ENCODE measurements at places on chromosomes 6 and 20.

- no peaks in the 10 kb centered on the region for H3K4me1 ChIP-seq
These were observed 55.0 kb downstream of the TOX2 start for GRCh38 chr20:43969501-43970182.

DNA sequence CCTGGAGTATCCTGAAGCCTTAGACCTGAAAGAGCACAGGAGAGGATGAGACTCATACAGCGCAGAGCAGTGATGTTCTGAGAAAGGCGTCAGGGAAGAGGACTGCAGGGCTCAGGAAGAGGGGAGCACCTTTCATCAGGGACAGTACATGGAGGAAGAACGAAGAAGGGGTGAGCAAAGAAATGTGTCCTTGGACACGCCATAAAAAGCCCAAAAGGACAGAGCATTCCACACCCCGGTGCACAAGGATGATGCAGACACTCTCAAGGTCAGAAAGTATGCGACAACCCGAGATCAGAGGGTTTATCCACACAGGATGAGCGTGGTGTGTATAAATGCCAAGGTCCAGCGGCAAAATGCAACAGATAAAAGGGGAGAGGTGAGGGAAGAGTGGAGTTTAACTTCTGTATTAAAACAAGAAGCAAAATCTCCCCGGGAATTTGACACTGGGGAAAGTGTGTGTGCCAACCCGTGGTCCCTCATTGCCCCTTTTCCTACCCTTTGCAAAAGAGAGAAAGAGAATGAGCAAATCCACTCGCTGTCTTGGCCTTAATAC, 64.4 kb downstream of the SLC23A2 start:
- H3K4me3 ChIP-seq, result no peak overlapping the region
- H3K36me3 ChIP-seq, result peaks cover 3% of the 10 kb centered on the region
- DNase-seq, result no peak
- H3K27ac ChIP-seq, result no peak overlapping the region
- no peaks in the 10 kb centered on the region for H3K27me3 ChIP-seq
- no peaks in the 10 kb centered on the region for H3K4me1 ChIP-seq

DNA sequence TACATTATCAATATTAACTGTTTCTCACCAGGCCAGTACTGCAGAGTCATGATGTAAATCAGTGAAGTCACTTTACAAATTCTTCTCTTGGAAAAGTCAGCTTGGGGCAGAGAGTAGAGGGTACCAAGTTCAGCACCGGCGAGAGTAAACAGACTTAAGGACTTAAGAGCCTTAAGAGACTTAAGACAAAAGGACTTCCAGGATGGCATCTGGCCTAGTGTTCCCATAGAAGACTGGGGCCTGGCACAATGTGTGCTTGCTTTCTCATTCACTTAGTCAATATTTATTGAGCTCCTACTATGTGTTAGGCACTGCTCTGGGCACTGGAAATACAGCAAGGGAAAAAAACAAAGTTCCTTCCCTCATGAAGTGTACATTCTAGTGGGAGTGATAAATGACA, 1.4 kb upstream of the SNPH start:
- no peak overlapping the region for H3K4me3 ChIP-seq
- peaks cover 8% of the 10 kb centered on the region for H3K36me3 ChIP-seq
- H3K4me1 ChIP-seq, result peaks cover 9% of the 10 kb centered on the region
- DNase-seq, result peak; percentile 33

DNA sequence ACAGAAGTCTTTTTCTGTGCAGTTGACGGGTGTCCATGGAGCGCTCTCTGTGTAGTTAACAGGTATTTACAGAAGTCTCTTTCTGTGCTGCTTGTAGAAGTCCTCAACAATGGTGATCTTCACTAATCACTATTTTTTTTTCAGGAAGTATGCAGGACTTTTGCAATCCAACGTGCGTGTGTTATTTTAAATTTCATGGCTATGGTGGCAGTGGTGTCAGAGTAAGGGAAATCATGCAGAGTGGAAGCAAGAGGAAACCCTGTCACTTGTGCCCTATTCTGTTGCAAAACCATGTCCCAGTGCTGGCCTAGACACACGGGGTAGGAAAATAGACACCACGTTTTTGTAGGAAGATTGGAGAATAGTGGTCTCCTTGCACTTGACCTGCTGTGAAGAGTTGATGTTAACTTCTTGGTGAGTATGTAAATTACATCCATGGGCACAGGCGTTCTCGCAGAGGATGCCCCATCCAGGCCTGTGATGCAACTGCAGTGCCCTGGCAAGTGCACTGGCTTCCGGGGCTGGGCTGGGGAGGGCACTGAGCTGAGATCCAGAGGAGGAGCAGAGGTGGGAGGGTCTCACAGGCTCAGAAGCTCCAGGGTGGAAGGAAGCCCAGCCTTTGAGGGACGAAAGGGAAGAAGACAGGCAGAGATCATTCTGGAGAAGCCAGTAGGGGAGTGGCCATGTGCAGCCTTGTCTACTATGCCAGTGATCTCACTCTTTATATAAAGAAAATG, 146.5 kb downstream of the SYCP2 start:
- H3K27ac ChIP-seq, result no peak overlapping the region
- no peaks in the 10 kb centered on the region for H3K27me3 ChIP-seq
- H3K4me3 ChIP-seq, result no peak overlapping the region
- DNase-seq, result no peak

DNA sequence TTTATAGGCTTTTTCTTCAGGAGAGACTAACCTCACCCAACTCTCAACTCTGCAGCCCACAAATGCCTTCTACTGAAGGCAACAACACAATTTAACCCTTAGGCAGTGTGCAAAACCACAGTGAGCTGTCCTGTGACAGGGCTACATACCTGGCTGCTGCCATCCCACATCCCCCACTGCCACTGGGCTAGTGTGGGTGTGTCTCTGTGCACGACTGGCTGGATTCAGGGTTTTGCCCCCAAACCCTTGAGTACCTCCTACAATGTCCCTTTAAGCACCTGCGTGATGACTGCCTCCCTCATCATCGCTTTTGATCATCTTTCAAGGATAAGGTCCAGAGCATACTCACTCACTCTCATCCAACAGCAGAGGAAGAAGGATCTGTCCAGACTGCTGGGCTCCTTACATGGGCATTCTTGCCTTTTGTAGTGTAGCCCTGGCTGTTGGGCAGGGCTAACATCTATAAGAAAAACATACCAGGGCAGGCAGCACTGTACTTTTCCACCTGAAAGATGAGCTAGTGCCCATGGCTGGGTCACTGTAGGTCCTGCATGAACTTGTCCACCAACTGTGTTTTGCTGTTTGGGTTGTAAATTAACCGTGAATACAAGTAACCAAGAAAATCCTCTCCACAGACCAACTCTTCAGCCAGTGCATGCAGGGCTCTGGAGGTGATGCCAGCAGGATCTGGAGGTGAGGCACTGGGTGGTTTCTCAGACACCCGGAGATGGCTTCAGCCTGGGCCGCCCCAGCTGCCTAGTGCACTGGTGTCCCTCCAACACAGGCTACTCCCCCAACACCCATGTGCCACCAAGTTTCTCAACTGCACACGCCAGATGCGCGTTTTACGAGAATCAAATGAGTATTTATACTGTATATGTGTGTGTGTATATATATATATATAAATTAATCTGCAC, 45.2 kb downstream of the PLCG1 start:
- no peak overlapping the region for H3K4me3 ChIP-seq
- peaks cover 35% of the 10 kb centered on the region for H3K36me3 ChIP-seq
- no peak for DNase-seq

- H3K4me3 ChIP-seq, result no peak overlapping the region
- peaks cover 2% of the 10 kb centered on the region for H3K4me1 ChIP-seq
- peaks cover 15% of the 10 kb centered on the region for H3K36me3 ChIP-seq
- H3K27ac ChIP-seq, result peak overlapping the region; percentile 9
- peak; percentile 37 for DNase-seq
- H3K27me3 ChIP-seq, result no peaks in the 10 kb centered on the region
These were observed 1.1 kb downstream of the HFE start for GRCh38 chr6:26088344-26088743.

GRCh38 chr6:118781897-118782296, 112.1 kb upstream of the ASF1A start:
- H3K4me1 ChIP-seq, result no peaks in the 10 kb centered on the region
- H3K27ac ChIP-seq, result no peak overlapping the region
- H3K4me3 ChIP-seq, result no peak overlapping the region
- peaks cover 9% of the 10 kb centered on the region for H3K27me3 ChIP-seq
- no peak for DNase-seq

GRCh38 chr20:60888771-60889170, 363.3 kb upstream of the CDH4 start:
- H3K27ac ChIP-seq, result no peak overlapping the region
- no peaks in the 10 kb centered on the region for H3K27me3 ChIP-seq
- no peaks in the 10 kb centered on the region for H3K4me1 ChIP-seq

DNA sequence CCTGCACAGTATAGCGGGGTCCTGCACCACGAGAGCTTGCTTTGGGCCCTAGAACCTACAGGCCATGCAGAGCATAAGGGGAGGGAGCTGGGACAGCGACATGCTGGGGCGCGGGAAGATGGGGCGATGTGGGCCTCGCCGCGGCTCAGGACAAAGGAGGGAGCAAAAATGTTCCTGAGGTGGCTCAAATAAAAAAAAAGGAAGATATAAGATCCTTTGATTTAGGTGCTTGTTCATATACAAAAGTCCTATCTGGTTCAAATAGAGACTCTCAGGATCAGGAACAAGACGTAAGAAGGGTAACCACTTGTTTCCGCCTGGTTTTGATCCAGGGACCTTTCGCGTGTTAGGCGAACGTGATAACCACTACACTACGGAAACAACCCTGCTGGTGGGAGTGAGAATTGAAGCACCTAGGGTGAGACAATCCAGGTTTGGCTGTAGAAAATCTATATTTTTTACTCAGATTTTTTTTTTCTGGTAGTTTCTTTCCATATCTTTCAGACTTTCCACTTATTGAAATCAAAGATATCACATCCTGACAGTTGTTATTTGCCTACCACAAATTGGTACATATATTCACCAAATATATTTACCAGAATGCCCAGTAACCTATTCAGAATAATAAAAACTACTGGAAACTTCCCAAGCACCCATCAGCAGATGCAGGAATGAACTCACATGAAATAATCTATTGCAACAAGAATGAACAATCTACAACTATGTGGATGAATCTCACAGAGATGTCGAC, 177.9 kb upstream of the ZNF184 start:
- H3K27ac ChIP-seq, result no peak overlapping the region
- H3K4me1 ChIP-seq, result peaks cover 4% of the 10 kb centered on the region
- H3K4me3 ChIP-seq, result no peak overlapping the region
- peaks cover 4% of the 10 kb centered on the region for H3K27me3 ChIP-seq

DNA sequence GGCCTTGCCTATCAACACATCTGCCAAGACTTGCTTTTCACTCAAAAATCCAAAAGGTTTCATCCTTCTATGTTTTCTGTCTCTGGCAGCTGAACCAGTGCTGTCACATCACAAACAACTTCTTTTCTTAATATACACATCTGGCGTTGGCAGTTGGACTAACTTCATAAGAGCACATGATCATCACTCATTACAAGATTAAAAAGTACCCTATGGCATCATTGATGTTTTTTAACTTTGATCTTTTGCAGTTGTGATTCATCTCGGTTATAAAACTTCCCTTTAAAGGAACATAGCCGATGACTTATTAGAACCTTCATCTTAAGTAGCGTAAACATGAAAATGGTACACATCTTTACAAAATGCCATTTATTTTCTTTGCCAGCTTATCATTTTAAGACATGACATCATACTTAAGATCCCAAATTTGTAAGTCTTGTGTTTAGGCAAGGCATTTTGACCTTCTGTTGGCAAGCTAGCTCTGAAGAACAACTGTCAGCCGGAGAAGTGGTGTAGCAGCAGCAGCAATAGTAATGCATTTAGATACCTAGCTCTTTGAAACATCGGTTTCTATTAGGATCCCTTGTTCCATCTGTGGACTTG, 64.2 kb upstream of the SUPT3H start:
- DNase-seq, result no peak
- no peak overlapping the region for H3K4me3 ChIP-seq
- peak overlapping the region; percentile 18 for H3K27ac ChIP-seq
- peaks cover 16% of the 10 kb centered on the region for H3K36me3 ChIP-seq
- peaks cover 8% of the 10 kb centered on the region for H3K4me1 ChIP-seq
- no peaks in the 10 kb centered on the region for H3K27me3 ChIP-seq

DNA sequence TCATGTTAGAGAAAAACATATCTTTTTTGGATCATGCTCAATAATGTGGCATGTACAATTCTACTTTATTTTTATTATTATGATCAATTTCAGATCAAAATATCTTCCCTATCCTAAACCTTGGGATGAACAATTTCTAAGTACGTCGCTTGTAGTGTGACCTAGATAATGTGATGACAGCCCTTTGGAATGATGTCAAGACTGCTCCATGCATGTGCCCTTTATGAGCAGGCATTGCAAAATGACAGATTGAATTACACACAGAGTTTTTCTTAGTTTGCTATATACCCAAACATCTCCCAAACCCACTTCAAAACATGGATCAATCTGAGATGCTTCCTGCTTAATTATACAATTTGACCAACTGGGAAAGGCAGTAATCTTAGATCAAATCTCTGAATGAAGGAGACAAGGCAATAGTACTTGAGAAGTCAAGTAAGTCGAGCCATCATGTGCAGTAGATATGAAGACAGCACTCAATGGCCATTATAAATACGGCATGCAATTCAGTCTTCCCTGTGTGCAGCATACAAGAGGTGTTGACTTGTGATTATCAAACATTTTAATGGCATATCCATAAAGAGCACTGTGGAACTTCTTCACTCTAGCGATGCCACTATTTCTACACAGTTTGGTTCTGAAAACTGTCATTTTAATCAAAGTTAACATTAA, 294.8 kb downstream of the RNF144B start:
- H3K27ac ChIP-seq, result no peak overlapping the region
- DNase-seq, result no peak
- H3K4me1 ChIP-seq, result no peaks in the 10 kb centered on the region
- no peak overlapping the region for H3K4me3 ChIP-seq
- H3K27me3 ChIP-seq, result no peaks in the 10 kb centered on the region
- no peaks in the 10 kb centered on the region for H3K36me3 ChIP-seq

- DNase-seq, result no peak
- no peak overlapping the region for H3K4me3 ChIP-seq
- H3K4me1 ChIP-seq, result peaks cover 43% of the 10 kb centered on the region
- no peaks in the 10 kb centered on the region for H3K27me3 ChIP-seq
These were observed 33.3 kb downstream of the NTSR1 start for GRCh38 chr20:62741701-62742491.

- H3K27me3 ChIP-seq, result no peaks in the 10 kb centered on the region
- H3K4me3 ChIP-seq, result no peak overlapping the region
These were observed 130.9 kb downstream of the MAP3K7 start for GRCh38 chr6:90456001-90456400.

- H3K27me3 ChIP-seq, result no peaks in the 10 kb centered on the region
- no peak overlapping the region for H3K4me3 ChIP-seq
- peak overlapping the region; percentile 27 for H3K27ac ChIP-seq
- DNase-seq, result peak; percentile 37
These were observed 184.7 kb downstream of the CDH4 start for GRCh38 chr20:61436667-61437279.

- no peaks in the 10 kb centered on the region for H3K27me3 ChIP-seq
- no peak overlapping the region for H3K4me3 ChIP-seq
- peak overlapping the region; percentile 42 for H3K27ac ChIP-seq
- H3K4me1 ChIP-seq, result peaks cover 12% of the 10 kb centered on the region
- H3K36me3 ChIP-seq, result peaks cover 26% of the 10 kb centered on the region
These were observed 53.8 kb downstream of the NCOA6 start for GRCh38 chr20:34771680-34772081.

Data from mesenchymal stem cell (in vitro differentiated cells and primary cell).